ENCODE measurements at places on chromosomes 2 and 18. TPM values are rescaled to one million over a fixed set of nuclear protein-coding genes. Genes with fewer than 3 reads are reported as not detected.

DNA sequence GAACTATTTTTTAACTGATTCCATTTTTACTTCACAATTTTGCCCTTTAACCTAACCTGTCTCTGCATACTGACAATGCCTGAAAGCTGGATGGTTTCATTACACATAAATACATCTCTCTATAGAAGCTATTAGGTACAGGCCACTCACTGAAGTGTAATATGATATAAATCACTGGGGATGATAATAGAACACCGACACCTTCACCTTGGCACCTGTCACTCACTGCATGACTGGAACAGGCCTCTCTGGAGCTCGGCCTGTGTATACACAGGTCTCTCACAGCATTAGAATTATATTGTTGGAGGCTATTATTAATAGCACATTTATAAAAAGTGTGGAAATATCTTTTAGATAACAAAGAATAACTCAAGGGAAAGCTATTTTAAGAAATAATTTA lies 138.2 kb downstream of the TMEM131 start:
- DNase-seq: no peak

DNA sequence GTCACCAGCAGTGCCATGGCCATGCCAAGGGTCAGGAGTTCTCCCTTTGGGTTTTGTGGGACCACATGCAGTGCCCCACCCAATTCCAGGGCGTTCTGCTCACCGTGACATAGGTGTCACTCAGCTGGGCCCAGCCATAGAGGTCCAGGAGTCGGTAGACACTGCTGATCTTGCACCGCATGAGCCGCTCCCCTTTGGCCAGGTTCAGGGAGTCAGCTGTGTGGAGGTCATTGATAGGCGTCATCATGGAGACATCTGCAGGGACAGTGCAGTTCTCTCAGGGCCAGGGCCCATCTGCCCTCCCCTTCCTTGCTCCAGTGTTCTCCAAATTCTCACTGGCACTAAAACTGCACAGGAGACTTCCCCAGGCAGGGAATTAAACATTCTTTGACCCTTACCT lies 71.9 kb downstream of the ADD2 start:
- DNase-seq: no peak

- DNase-seq: no peak
These were observed 71.3 kb downstream of the UGGT1 start for GRCh38 chr2:128162266-128162665.

DNA sequence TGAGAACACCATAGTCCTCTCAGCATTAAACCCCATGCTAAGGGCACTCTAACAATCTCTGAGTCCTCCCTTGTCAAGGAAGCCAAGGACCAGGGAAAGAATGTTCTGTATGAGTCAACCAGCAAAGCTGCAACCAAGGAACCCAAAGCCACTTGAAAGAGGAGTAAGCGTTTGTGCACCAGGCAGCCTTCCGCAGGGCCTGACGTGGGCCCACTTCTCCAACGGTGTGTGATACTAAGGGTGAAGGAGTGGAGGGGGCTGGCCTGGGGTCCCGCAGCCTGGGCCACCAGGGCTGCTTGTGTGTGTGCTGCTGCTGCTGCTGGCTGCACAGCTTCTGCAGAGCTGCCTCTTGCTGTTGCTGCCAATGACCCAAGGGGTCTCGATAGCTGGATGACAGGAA lies 30.1 kb upstream of the GALNT14 start:
- no peak for DNase-seq

- no peak for DNase-seq
These were observed 44.0 kb upstream of the UBE2F start for GRCh38 chr2:237922641-237923361.

DNA sequence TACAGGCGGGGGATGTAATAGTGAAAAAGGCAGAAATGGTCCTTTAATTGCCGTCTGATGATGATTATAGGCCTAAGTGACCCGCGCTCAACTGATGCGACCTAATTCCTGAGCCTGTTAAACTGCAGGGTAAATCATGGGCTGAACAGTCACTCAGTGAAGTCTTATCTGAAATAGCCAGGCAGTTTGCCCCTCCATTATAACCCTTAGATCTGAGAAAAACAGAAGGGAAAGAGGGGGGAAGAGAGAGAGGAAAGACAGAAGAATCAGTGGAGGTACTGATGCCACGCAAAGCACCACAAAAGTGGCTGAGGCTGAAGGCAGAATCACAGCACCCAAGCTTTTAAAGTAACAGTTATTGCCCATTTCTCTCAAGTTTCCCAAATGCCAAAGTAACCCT lies 73.1 kb upstream of the DNMT3A start:
- DNase-seq: no peak

GRCh38 chr2:88212251-88212790 lies 42.2 kb downstream of the THNSL2 start:
- DNase-seq: no peak

DNA sequence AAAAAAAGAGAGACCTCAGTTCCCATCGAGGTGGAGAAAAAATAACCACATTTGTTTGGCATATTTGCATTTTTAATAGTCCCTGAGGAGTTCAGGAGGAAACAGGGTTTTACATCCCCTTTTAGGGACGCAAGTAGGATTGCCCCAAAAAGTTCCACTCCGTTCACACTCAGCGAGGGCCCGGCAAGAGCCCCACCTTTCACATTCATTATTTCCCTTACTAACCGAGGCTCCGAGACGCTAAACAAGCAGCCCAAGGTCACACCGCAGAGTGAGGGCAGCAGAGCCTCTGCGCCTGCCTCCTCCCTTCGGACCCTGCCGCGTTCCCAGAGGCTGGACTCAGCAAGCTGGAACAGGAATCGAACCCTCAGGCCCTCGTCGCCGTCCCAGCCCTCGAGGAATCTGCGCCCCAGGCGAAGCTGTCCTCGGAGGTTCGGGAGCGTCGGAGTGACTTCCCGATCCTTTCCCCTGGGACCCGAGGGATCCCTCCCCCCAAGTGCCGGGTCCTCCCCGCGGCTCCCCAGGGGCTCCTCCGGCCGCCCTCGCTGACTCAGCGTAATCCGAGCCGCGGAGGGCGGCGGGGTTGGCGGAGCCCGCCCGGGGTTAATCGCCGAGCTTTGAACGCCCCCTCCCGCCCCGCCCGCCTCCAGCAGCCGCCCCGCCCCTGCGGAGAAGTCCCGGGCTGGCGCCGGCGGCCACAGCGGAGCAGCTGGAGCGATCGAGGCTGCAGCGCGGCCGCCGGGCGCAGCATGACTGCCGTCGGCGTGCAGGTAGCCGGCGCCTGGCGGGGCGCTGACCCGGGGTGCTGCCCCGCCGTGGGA lies at the start of gene TMEM37:
Gene TMEM37, plus strand, starts transcription at position 700 of the 821 bp plus-strand sequence. Its CDS starts 50 bp downstream, at position 750.
- DNase-seq: peak; percentile 49

GRCh38 chr2:113258471-113259147 lies 20.1 kb downstream of the PAX8 start:
- DNase-seq: no peak

- DNase-seq: peak; percentile 86
These were observed 133.3 kb downstream of the GFPT1 start for GRCh38 chr2:69253611-69254301.

DNA sequence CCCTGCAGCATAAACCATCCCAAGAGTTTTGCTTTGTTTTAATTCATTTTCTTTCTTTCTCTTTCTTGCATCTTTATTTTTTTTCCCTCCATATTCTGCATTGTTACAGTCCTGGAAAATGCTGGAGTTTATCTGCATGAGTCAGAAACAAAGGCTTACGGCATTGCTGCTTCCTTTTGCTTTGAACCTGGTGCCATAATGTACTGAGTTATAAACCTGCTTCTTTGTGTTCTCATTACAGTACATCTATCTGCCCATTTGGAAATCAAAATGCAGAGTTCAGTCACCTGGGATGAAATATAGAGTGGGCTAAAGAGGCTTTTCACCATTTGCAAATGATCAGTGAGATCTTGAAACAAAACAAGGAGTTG lies 1009.2 kb upstream of the FANCL start:
- DNase-seq: no peak

DNA sequence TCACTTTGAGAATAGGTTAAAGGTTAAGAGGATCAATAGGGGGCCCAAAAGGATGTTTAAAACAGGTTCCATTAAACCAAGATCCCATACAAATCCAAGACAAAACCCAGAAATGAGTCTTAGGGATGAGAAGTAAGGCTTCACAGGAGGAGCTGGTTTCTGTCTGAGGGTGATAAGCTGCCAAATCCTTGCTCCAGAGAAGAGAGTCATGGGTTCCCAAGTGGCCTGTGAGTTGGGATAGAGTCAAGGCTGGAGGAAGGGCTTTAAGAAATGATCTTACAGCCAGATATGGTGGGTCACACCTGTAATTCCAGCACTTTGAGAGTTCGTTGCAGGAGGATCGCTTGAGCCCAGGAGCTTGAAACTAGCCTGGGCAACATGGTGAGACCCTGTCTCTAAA lies 40.2 kb upstream of the LCLAT1 start:
- DNase-seq: no peak

GRCh38 chr2:28492282-28492681 lies 3.6 kb upstream of the PLB1 start:
- DNase-seq: no peak

DNA sequence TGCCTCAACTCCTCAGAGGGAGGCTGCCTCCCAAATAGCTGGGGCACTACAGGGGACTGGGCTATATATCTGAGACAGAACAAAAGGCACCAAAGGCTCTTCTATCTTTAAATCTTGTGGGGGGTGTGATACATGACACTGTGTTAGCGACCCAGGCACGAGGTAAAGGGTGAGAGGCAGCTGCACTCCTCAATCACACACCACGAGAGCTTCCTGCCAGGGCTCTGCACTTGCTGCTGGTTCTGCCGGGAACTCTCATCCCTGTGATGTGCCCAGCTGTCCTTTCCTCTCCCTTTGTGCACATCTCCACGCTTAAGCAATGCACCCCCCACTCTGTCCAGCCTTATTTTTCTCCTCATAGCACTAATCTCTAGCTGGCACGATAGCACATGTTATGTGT lies 32.4 kb downstream of the NPC1 start:
- no peak for DNase-seq

- DNase-seq: no peak
These were observed 270.7 kb upstream of the NRP2 start for GRCh38 chr2:205411558-205411957.

DNA sequence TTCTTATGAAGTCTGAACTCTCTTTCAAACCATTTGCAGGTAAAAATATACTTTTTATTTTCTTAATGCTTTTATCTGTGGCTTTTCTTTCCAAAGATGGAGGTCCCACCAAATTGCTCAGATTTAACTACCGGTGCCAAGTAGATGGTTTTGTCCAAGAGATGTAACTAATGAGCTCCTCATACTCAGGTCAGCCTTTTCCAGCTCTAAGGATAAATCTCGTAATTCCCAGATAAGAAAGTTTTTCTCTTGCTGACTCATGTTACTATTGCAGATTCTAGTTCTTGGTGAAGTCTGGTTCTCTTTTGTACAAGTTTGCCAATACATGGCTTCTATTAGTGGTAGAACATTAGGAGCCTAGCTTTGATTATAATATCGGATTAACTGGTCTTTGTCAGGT lies 550.8 kb upstream of the ZNF804A start:
- DNase-seq: no peak

DNA sequence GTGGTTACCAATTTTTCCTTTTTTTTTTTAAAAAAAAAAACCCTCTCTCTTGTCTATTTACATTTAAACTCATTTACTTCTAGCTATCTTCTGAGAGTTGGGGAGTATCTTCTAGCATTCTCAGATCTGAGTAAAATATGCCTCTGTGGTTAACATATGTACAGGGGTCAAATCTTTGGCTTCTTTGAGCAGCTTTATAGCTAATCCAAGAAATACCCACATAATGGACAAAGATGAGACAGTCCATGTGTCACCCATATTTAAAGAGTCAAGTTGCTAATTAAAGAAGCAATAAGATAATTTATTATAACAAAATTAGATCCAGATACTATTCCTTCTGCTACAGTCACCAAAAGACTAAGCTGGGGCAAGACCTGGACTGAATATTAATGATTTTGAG lies 139.0 kb upstream of the HNRNPA3 start:
- DNase-seq: peak; percentile 12

GRCh38 chr2:105388971-105389381 lies 9.9 kb downstream of the FHL2 start:
- DNase-seq: peak; percentile 85

GRCh38 chr18:45136381-45137086 lies 455.8 kb downstream of the SETBP1 start:
- no peak for DNase-seq

DNA sequence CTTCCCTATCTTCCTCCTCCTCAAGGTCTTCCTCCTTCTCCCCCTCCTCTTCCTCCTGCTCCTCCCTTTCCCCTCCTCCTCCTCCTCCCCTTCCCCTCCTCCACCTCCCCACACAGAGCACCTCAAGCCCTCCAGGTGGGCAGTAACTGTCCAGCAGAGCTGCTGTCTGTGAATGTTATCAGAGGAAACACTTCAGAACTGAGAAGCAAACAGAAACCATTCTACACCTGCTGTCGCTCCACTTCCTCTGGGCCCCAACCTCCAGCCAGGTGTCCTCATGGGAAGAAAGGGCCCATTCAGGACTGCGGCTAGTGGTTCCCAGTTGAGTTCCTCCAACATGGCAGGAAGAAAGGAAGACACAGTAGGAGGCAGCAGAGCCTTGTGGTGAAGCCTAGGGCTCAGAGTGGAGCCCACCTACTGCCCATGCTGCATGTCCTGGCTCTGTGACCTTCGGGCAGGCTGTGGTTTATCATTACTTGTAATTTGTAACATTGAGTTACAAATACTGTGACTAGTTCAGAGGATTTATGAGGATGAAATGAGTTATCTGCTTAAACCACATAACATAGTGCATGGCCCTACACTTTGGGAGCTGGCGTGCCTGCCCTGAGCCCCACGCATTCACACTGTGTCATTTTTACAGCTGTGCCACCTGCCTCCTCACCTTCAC lies 165.9 kb upstream of the ID2 start:
- DNase-seq: no peak

The COL5A2 gene
- 620 TPM for total RNA-seq

The LTBP1 gene
- 111 TPM for total RNA-seq

The PTPRM gene
- 46.3 TPM for total RNA-seq

The HNMT gene
- total RNA-seq: 73.7 TPM

The HOXD4 gene
- 5.4 TPM for total RNA-seq

The CNGA3 gene
- total RNA-seq: 0.10 TPM

The TEX44 gene
- not detected for total RNA-seq

The SLC4A5 gene
- 2.1 TPM for total RNA-seq

The FBXO48 gene
- total RNA-seq: 0.79 TPM

The IL36RN gene
- 10.9 TPM for total RNA-seq

The CXCR1 gene
- 2.1 TPM for total RNA-seq

The SMAD4 gene
- total RNA-seq: 60.3 TPM

The GPR35 gene
- 0.99 TPM for total RNA-seq

The SULT6B1 gene
- total RNA-seq: not detected

The OSBPL6 gene
- 3.3 TPM for total RNA-seq

The CAMKMT gene
- 11.7 TPM for total RNA-seq
